Lung (tissue), 17 donors: ENCODE measurements at places on chromosomes 2 and 18.

- DNase-seq = no peak
Observed at GRCh38 chr18:51340332-51340731, 142.9 kb upstream of the MEX3C start.

DNA sequence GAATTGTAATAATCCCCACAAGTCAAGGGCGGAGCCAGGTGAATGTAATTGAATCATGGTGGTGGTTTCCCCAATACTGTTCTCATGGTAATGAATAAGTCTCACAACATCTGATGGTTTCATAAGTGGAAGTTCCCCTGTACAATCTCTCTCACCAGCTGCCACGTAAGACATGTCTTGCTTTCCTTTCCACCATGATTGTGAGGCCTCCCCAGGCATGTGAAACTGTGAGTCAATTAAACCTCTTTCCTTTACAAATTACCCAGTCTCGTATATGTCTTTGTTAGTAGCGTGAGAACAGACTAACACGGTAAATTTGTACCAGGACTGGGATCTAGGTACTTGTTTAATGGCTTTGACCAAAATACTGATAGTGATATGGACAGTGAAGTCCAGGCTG is 744.3 kb upstream of the REG3G start:
- DNase-seq = no peak

DNA sequence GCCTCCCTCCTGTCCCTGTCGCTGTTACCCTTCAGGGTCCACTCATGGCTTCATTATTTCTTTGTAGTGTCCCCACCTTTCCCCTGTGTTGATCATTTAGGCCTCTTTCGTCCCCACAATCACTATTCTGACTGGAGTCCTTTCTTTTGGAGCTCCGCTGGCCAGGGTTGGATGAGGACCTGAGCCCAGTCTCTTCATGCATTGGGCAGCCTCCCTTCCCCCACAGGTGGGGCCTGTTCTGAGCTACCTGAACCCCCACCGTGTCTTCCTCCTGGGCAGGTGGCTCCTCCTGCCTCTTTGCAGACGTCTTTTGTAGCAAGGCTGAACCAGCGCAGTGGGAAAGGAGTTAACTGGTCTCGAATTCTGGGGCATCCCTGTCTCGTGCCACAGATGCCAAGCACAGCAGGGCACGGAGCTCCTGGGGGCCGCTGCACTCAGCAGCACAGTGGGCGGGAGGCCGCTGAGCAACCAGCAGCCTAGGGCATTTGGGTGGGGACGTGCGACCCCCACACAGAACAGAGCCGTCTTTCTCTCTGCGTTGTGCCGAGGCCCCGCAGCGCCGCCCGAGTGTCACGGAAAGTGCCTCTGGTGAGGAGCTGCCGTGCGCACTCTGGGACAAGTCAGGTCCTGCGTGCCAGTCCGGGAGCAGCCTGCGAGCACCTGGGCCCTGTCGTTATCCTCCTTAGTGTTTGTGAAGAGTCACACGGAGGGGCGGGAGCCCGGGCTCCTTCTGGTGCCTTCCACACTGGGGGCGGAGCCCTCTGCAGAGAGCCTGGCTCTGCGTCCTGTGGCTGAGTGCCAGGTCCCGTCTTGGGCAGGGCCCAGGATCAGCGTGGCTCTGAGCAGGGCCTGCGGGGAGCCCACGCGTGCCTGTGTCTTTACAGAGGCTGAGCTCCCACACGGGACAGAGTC is 130.1 kb downstream of the NFATC1 start:
- DNase-seq = peak; percentile 55

DNA sequence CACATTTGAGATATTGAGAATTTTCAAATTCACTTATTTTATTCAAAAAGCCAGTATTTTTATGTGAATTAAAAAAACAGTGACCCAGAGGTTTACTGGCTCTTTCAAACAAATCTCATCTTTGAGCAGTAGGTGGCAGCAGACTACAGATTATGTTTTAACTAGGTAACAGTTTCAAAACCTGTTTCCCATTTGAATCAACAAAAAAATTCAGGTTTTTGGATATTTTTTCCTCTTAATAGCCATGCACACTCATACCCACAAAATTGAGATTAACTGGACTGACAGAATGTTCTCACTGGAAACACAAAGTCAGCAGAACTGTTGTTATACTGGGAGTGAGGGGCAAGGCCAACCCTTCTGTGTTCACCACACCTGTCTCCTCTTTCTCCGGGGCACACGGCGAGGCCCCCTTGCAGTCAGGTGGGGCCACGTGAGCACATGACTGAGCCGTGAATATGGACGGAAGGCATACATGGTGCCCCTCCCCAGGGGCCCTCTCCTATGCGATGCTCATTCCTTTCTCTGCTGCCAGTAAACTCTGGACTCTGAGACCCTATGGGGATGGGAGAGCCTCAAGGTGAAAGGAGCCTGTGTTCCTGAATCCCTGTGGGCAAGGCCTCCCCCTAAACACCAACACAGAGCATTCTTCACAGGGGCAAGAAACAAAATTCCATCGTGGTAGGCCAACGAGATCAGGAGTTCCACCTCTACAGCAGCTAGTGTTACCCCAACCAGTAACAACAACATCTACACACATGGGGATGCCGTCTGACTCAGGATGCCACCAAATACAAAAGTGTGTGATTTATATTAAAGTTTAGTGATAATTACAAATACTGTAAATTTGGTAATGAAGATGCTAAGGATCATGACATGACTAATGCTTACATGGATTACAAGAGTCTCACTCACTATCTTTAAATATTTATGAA is 80.4 kb downstream of the LPIN2 start:
- peak; percentile 30 for DNase-seq

GRCh38 chr2:207227062-207227748 is 61.5 kb upstream of the KLF7 start:
- peak; percentile 46 for DNase-seq

GRCh38 chr2:204370172-204370718 is 175.0 kb upstream of the PARD3B start:
- DNase-seq = peak; percentile 8

GRCh38 chr18:75478996-75479880 is 51.7 kb upstream of the SMIM21 start:
- no peak for DNase-seq

DNA sequence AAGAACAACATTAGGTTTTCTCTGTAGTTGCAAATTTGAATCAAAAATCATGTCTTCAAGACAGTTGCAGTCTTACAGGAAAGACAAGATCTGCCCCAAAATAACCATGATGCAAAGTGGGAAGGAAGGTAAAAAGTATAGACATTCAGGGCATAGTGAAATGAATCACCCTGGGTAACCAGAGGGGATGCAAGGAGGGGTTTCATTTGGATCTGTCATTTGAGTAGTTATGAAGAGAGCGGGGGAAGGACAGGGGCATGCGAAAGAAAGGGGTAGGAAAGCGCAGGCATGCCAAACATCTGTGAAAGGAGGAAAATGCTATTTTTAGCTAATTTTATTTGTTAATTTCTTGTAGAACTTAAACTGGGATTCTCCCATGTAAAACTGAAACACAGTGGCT is 219.1 kb upstream of the BOD1L2 start:
- DNase-seq = no peak

DNA sequence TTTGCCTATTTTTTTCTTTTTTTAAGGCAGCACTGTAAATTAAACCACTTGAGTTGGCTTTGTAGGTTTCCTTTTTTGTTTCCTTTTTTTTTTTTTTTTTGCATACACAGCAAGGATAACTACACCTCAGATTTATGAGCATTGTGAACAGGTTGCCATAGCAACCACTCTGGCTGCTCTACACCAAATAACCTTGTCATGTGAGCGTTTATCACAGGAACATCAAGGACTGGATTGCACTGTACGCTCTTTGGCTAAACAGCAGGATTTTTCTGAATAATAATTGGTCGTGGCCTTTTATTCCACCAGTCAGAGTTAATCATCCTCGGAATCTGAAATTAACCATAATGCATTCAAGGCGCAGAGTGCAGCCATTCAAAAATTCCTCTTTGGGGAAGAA is 199.1 kb upstream of the SLC14A2 start:
- peak; percentile 18 for DNase-seq

DNA sequence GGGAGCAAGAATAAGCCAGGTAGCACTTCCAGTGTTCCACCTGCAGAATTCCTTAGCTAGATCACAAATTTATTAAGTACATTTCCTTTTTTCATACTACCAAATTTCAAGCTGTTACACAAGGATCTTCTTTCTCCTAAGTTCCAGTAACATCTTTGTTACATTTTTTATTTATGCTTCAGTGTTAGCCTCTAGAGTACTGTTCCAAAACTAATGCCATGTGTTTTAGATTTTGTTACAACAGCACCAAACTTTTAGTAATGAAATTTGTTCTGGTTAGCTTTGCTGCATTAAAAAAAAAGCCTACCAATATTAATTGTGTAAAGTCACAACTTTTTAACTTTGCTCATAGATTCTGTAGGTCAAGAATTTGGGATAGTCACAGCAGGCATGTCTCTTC is 161.1 kb downstream of the CAMKMT start:
- no peak for DNase-seq

- no peak for DNase-seq
Observed at GRCh38 chr2:195651046-195651445, 6.0 kb upstream of the SLC39A10 start.

DNA sequence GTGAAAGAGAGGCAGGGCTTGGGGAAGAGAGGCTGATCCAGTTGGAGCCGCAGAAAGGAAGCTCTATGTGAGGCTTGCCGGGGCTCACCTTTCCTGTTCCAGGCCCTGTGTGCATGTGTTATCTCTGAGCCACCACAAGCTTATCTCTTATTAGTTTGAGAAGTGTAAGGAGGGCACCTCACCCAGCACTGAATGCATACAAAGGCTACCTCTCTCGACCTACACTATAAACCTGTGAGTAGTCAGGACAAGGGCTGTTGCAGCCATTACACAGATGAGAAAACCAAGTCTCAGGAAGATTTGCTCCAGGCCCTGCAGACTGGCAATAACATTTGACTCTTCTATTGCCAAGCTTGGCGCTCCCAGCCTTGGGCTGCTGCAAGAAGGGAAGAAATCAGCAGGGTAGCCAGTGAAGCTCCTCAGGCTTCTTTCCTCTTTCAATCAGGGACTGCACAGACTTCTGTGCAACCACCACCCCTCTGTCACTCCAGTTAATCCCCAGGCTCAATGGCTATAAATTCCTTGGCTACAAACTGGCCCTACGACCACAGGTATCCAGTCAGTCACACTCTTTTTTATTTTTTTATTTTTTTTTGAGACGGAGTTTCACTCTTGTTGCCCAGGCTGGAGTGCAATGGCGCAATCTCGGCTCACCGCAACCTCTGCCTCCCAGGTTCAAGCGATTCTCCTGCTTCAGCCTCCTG is 73.8 kb downstream of the CLHC1 start:
- DNase-seq = no peak

DNA sequence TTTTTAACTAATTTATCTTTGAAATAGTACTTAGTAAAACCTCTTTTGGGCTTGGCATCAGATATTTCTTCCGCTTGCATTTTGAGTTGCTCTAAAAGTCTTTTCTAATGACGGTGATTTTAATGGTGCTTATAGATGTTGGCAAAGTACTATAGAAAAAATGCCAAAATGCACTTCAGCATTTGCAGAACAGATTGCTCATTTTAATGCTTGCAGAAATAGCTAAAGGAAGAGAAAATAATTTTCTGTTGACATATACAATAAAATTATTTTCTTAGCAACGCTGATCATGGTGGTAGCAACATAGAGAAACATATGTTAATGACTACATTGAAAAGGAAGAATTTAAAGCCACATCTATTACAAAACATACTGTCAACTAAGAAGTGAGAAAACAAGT is 170.7 kb downstream of the STK39 start:
- peak; percentile 79 for DNase-seq

- DNase-seq = no peak
Observed at GRCh38 chr2:10300328-10300920, 2.3 kb upstream of the HPCAL1 start.

GRCh38 chr2:129888896-129889295 is 90.6 kb upstream of the RAB6C start:
- no peak for DNase-seq

DNA sequence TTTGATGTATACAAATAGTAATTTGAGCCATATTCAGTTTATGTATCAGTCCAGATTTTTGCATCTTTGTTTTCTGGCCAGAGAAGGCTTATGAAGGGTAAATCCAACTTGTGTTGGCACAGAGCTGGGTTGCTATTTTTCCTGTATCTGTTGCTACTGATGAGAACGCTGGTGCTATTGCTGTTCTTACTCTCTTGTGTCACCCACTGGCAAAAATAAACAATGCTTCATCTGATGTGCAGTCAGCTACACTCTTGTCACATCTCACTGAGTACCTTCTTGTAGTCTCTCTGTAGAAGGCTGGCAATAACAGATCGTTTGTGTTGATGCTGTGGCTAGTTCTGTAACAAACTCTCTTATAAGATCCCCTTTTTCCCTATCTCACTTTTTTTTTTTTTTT is 323.4 kb downstream of the CDH19 start:
- DNase-seq = no peak

DNA sequence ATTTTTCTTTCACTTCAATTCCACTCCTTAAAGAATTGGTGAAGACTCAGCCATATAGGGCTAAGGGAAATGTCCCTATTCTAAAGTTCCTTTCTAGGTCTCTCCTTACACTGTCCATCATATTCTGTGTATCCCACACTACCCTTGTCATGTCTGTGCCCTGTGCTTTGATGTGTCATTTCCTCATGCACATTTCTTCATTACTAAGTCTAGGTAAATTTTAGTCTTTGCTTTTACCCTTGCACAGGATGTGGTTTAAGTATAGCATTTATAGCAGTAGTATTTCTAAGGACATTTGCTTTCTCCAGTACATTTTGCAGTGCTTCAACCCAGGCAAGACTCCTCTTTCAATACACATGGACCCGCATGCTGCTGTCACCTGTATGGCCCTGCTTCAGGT is 221.5 kb upstream of the ACVR2A start:
- DNase-seq = no peak

- peak; percentile 84 for DNase-seq
Observed at GRCh38 chr2:236343400-236344161, 79.4 kb upstream of the ASB18 start.

DNA sequence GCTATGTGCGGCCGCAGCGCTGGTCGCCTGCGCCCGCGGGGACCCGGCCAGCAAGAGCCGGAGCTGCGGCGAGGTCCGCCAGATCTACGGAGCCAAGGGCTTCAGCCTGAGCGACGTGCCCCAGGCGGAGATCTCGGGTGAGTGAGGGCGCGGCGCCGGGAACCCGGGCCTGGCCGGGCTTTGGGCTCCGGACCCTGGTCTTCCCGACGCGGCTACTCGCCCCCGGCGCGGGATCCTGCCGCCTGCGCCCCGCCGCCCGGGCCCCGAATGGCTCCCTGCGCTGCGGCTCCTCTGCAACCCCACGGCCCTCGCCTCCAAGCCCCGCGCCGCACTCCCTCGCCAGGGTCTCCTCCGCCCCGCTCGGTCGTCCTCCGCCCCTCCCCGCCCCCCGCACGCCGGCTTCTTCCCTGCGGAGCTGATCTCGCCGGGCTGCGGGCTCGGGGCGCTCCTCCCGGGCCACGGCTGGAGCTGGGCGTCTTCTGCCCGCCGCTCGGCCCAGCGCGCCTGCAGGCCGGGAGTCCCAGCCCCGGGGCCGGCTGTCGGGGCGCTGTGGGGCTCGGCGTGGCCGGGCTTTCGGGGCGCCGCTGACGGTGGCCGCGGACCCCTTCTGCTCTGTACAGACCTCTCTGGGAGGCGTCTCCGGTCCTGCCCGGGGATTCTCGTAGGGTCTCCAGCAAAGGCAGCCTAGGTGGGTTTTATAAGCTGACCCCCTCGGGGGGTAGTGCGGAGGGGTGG is 652 bp downstream of the GPC1 start:
- DNase-seq = no peak

- DNase-seq = no peak
Observed at GRCh38 chr2:219542931-219543595, 546 bp downstream of the CHPF start.

GRCh38 chr2:86646865-86647264 is 23.2 kb upstream of the RNF103 start:
- no peak for DNase-seq

GRCh38 chr2:21552981-21553380 is 429.2 kb downstream of the TDRD15 start:
- peak; percentile 63 for DNase-seq
